Effector memory CD8-positive, alpha-beta T cell (primary cell): ENCODE measurements at places on chromosomes 6 and 20.

DNA sequence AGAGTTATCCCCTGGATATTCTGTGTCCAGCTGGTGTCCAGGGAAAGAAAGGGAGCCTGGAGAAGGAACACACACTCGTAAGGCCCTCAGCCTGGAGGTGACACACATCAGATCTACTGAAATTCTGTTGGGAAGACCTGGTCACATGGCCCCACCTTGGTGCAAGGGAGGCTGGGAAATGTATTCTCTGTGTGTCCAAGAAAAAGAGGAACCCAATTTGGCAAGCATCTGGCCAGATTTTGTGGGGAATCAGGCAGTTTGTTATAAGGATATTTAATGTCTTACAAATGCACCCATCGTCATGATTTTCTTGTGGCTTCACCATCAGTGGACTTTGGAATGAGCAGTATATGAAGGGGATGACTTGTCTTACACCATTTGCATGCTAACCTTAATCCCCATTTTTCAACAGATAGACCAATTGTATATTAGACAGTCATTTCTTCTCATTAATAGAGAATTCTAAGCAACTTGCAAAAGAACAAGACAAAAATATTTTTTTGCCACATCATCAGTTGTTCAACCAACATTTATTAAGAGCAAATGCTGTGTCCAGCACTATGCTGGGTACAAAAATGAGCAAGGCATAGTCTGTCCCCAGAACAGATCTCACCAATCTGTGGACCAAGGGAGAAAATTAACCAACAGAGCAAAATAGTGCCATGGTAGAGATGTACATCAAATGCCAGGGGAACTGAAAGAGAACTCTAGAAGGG, 59.7 kb downstream of the ISM1 start:
- H3K27me3 ChIP-seq: no peaks in the 10 kb centered on the region
- H3K4me1 ChIP-seq: no peaks in the 10 kb centered on the region
- no peaks in the 10 kb centered on the region for H3K36me3 ChIP-seq
- no peak overlapping the region for H3K27ac ChIP-seq
- no peak for DNase-seq

DNA sequence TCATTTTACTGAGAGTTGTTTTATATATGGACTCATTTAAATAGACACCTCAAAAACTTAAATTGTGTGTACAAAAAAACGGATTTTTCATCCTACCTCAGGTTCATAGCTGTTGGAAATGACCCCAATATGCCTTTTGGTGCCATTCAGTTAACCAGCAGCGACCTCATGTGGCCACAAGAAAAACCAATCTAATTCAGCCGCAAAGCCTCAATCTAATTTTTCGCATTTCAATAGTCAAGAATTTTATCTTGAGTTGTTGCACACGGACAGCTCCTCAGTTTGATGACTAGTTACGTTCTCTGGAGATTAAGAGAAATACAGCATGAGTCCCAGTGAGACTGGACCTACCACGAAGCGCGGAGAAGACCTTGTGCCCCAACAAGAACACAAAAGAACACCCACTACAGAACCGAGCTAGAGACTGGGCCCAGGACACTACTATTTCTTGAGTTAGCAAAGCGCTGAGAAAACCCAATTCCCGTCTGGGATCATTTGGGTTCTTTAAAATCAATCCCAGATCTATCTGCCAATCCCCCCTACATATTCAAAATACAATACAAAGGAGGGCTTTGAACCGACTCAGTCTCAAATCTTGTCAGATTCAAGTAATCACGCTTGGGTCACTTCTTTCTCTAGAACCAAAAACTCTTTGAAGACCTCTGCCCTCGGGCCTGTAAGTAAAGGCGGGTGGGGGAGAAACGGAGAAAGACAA, 1.1 kb downstream of the TCP11 start:
- peak overlapping the region; percentile 67 for H3K4me3 ChIP-seq
- peaks cover 37% of the 10 kb centered on the region for H3K27me3 ChIP-seq
- DNase-seq: peak; percentile 34
- peaks cover 4% of the 10 kb centered on the region for H3K36me3 ChIP-seq
- H3K4me1 ChIP-seq: peaks cover 11% of the 10 kb centered on the region

DNA sequence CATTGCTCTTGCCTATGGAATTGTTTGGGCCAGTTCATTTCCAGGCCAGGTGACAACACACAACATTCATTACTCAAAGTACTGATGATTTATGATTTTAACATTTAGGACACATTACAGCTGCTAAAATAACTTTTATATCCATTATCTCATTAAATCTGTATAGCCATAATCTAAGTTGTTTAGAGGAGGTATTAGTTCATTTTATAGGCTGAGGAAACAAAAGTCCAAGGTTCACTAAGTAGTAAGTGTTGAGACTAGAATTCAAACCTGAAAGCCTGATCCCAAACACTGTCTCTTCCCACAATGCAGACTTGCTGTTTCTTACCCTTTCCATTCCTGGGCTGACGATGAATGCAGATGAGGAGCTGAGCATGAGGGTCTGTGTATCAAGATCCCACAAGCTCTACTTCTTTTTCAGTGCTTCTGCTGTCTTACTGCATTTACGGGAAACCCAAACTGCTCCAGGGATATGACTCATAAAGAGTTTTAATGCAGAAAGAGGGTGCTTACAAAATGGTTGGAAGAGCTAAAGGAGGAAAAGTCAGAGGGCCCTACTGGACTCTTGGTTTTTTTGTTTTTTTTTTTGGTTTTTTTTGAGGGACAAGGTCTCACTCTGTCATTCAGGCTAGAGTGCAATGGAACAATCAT, 17.9 kb downstream of the TENT5A start:
- no peak overlapping the region for H3K4me3 ChIP-seq
- no peaks in the 10 kb centered on the region for H3K36me3 ChIP-seq

DNA sequence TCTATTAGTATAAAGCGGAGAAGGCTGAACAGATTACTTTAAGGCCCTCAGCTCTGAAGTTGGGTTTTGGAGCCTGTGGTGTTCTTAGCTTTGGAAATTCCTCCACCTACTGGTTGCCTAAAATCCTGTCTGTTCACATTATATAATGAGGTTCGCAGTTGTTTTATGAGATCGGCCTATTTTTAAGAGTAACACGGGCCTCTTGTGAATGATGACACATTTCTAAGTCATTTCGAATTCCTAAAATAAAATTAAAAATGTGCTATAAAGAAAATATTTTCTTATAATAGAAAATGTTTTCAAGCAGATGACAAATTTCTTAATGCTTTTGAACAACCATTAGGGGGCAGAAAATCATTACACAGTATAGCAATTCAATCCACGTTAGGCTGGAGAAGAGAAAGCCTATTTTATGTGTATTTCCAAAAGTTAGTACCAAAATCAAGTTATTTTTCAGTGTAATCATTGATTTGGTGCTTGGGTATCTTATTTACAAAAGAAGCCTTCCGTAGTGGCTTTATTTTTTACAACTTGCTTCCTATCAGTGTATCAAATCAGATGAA, 15.8 kb upstream of the FAM8A1 start:
- H3K27me3 ChIP-seq: no peaks in the 10 kb centered on the region
- no peak overlapping the region for H3K4me3 ChIP-seq
- H3K4me1 ChIP-seq: peaks cover 2% of the 10 kb centered on the region
- DNase-seq: no peak
- H3K27ac ChIP-seq: no peak overlapping the region
- no peaks in the 10 kb centered on the region for H3K36me3 ChIP-seq

GRCh38 chr6:53044572-53044971, 20.6 kb upstream of the FBXO9 start:
- no peak overlapping the region for H3K4me3 ChIP-seq
- no peak for DNase-seq
- H3K27ac ChIP-seq: no peak overlapping the region

DNA sequence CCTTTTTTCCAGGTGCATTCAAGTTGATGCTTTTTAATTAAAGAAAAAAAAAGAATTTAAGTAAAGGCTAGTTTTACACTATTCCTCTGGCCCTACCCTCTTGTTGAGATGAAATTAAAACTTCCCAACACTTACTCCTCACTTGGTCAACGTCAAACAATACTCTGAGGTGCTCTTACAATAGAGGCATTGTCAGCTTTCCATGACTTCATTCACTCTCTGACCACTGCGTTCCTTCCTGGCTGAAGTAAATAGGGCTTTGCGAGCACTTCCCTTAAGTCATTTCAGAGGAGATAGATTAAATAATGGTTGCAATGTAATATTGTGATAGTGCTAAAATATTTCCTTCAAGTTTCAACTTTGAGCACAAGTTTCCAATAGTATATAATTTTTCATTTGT, 229.8 kb upstream of the CEP162 start:
- no peak overlapping the region for H3K4me3 ChIP-seq
- H3K36me3 ChIP-seq: no peaks in the 10 kb centered on the region
- no peaks in the 10 kb centered on the region for H3K4me1 ChIP-seq
- DNase-seq: no peak
- H3K27me3 ChIP-seq: no peaks in the 10 kb centered on the region

GRCh38 chr20:10777710-10778109, 103.9 kb upstream of the JAG1 start:
- H3K4me3 ChIP-seq: no peak overlapping the region
- no peak for DNase-seq
- H3K36me3 ChIP-seq: no peaks in the 10 kb centered on the region
- no peak overlapping the region for H3K27ac ChIP-seq

DNA sequence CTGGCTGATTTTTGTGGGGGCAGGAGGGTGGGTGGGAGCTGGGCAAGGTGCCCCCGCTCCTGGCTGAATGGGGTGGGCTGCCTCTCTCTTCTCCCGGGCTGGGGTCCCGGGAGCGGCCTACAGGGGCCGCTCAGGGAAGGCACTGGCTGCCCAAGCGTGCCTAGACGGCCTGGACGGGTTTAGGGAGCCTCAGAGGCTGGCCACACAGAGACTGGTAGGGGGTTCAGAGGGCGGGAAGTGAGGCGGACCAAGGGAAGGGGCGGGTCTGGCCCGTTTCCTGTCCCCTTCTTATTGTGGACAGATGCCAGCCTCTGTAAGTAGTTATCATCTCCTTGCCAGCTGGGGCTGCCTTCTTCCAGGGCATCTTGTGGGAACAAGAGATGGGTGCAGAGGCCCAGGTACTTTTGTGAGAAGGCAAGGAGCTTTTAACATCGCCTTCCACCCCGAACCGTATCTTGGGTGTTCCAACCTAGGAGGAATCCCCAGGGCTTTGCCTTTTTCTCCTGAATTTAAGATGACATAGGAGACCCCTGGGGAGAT, 437 bp downstream of the CD40 start:
- H3K36me3 ChIP-seq: peaks cover 2% of the 10 kb centered on the region
- peaks cover 5% of the 10 kb centered on the region for H3K27me3 ChIP-seq
- DNase-seq: no peak
- H3K27ac ChIP-seq: peak overlapping the region; percentile 94
- peak overlapping the region; percentile 97 for H3K4me3 ChIP-seq
- peaks cover 8% of the 10 kb centered on the region for H3K4me1 ChIP-seq

DNA sequence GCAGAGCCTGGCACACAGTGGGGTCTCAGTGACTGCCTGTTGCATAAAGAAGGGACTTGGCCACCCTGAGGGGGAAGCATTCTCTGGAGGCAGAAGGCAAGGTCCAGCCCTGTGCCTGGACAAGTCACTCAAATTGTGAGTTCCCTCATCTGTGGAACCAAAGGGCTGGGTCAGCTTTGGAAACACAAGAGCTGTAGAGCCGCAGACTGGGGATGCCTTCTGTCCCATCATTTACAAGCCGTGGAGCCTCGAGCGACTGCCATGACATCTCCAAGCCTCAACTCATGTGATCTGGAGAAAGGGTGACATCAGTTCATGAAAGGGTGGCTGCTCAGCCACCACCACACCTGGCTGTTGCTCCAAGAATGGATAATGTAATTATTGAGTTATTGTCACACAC, 20.4 kb upstream of the SIRPD start:
- H3K4me3 ChIP-seq: no peak overlapping the region
- no peaks in the 10 kb centered on the region for H3K36me3 ChIP-seq
- H3K27me3 ChIP-seq: no peaks in the 10 kb centered on the region
- H3K27ac ChIP-seq: peak overlapping the region; percentile 8

- no peak overlapping the region for H3K4me3 ChIP-seq
- no peaks in the 10 kb centered on the region for H3K4me1 ChIP-seq
- H3K27me3 ChIP-seq: no peaks in the 10 kb centered on the region
- H3K27ac ChIP-seq: no peak overlapping the region
Observed at GRCh38 chr6:56827908-56828649, 126.8 kb upstream of the BEND6 start.

DNA sequence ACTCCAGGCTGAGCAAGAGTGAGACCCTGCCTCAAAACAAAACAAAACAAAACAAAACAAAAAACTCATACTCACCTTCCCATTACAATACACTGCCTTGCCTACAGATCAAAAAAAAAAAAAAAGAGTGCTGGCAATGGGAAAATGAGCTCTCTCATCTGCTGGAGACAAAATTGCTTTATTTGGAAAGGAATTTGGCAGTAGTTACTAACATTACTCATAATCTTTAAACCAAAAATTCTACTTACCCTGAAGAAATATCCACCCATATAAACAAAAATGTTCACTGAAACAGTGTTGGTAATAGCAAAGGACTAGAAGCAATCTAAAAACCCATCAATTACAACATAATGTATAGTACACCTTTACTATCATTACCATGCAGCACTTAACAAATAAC, 120.4 kb downstream of the RNGTT start:
- H3K27me3 ChIP-seq: no peaks in the 10 kb centered on the region
- peaks cover 22% of the 10 kb centered on the region for H3K36me3 ChIP-seq
- H3K4me3 ChIP-seq: no peak overlapping the region
- H3K27ac ChIP-seq: no peak overlapping the region
- no peak for DNase-seq
- H3K4me1 ChIP-seq: no peaks in the 10 kb centered on the region

GRCh38 chr6:152575621-152576150, 61.5 kb downstream of the SYNE1 start:
- no peak overlapping the region for H3K4me3 ChIP-seq
- no peaks in the 10 kb centered on the region for H3K36me3 ChIP-seq
- DNase-seq: no peak
- H3K27ac ChIP-seq: no peak overlapping the region
- H3K4me1 ChIP-seq: peaks cover 52% of the 10 kb centered on the region

GRCh38 chr20:20321134-20321533, 46.8 kb upstream of the INSM1 start:
- H3K27me3 ChIP-seq: peaks cover 27% of the 10 kb centered on the region
- no peaks in the 10 kb centered on the region for H3K36me3 ChIP-seq
- no peak overlapping the region for H3K4me3 ChIP-seq
- no peaks in the 10 kb centered on the region for H3K4me1 ChIP-seq
- no peak overlapping the region for H3K27ac ChIP-seq

GRCh38 chr6:52728394-52728793, 34.9 kb downstream of the GSTA2 start:
- H3K4me1 ChIP-seq: no peaks in the 10 kb centered on the region
- no peak overlapping the region for H3K4me3 ChIP-seq
- H3K27me3 ChIP-seq: peaks cover 15% of the 10 kb centered on the region
